SJSA1 (cell line): ENCODE measurements at places on chromosomes 4 and X. TPM values are rescaled to one million over a fixed set of nuclear protein-coding genes. Genes with fewer than 3 reads are reported as not detected.

GRCh38 chrX:135707880-135708279, 5.6 kb upstream of the CT45A1 start:
- DNase-seq = no peak

- no peak for DNase-seq
Observed at GRCh38 chrX:75546724-75547511, 24.1 kb upstream of the ZDHHC15 start.

DNA sequence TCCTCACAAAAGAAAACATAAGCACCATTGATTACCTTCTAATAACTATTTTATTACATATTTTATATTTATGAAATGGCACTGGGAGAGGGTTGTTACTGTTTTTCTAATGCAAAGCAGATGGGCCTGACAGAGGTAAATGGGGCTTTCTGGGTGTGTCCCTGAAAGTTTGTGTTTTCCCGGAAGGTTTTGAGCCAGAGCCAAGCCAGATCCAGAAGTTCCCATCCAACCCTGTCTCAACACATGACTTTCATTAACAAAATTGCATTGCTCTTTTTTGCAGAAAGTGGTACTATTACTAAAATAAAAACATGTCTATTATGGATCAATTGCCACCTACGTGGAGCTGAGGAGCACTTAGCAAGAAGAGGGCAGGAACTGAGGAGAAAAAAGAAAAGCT, 181.3 kb downstream of the RAB28 start:
- no peak for DNase-seq

DNA sequence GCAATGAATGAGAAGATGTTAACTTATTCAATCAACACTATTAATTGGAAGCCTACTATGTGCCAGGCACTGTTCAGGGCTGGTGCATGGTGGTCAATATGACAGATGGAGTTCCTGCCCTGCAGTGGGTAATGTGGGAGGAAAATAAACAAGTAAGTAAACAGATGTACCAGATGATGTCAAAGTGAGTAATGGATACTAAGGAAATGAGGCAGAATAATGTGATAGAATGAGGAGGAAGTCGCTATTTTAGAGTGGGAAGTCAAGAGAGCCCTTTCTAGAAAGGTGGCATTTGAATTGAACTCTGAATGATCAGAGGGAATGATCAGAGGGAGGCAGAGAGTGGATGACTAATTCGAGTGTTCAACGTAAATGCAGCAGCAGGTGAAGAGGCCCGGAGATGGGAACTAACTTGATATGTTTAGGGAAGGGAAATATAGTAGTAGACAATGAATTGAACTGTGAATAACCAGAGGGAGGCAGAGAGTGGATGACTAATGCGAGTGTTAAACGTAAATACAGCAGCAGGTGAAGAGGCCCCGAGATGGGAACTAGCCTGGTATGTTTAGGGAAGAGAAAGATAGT, 48.3 kb downstream of the HMGB3 start:
- DNase-seq = no peak

GRCh38 chr4:126440297-126440696, 1125.5 kb downstream of the FAT4 start:
- no peak for DNase-seq

GRCh38 chr4:3858046-3858730, 92.0 kb downstream of the ADRA2C start:
- no peak for DNase-seq

EIF2S3 gene
- total RNA-seq = 100 and 162 TPM in 2 replicates

HSFX4 gene
- not detected in 2 replicates for total RNA-seq

DNA sequence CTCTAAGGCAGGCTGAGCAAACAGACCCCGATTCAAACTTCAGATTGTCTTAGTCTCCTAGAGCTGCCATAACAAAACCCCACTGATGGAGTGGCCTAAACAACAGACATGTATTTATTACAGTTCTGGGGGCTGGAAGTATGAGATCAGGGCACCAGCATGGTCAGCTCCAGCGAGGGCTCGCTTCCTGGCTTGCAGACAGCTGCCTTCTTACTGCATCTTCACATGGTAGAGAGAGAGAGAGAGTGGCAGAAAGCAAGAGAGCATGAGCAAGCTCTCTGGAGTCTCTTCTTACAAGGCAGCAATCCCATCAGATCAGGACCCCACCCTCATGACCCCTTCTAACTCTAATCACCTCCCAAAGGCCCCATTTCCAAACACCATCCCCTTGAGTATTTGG, 22.3 kb upstream of the SORCS2 start:
- no peak for DNase-seq

DNA sequence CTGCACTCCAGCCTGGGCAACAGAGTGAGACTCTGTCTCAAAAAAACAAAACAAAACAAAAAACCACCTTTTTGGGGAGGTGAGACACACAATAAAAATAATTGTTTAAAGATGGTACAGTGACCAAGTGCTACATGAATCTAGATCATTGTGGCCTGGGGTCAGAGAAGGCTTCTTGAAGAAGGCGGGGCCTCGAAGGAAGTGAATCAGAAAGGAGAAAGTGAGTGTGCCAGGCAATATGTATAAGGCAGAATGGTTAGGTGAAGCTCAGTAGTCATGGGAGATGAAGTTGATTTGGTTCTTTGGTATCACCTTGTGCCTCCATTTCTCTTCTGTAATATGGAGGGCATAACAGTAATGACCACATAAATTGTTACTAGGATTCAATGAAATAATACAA, 58.9 kb downstream of the DOCK11 start:
- no peak for DNase-seq

DNA sequence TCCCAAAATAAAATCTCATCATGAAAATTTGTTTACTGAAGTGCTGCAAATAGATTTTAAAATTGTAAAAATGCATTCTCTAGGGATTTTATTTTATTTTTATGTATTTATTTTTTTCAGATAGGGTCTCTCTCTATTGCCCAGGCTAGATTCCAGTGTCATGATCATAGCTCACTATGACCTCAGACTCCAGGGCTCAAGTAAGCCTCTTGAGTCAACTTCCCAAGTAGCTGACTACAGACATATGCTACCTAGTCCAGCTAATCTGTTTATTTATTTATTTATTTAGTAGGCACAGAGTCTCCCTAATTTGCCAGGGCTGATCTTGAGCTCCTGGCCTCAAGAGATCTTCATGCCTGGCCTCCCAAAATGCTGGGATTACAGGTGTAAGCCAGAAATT, 317.7 kb upstream of the ANXA10 start:
- DNase-seq = no peak

DNA sequence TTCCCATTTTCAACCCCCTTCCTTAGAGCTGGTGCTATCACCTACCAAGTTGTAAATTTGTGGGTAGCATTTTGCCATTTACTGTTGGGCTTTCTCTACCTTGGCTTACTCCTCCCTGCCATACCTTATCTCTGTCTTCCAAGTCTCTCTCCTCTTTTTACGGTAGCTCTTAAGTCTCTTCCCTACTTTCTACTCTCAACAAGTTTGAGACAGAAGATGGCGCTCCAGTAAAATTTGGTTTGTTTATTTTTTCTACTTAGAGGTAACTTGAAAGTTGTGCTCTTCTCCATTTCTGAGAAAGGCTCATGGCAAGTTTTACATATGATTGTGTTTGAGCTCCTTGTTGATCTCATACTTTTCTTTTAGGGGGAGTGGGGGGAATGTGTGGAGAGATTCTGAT, 1508.1 kb downstream of the TECRL start:
- DNase-seq = no peak

GRCh38 chrX:7240929-7241328, 93.0 kb upstream of the PUDP start:
- DNase-seq = no peak

GRCh38 chr4:102638621-102639020, 122.1 kb downstream of the MANBA start:
- no peak for DNase-seq

ZNF185 gene
- total RNA-seq = 9.8 and 10.1 TPM in 2 replicates

GRCh38 chr4:7738458-7739076, 201.1 kb downstream of the AFAP1 start:
- DNase-seq = no peak

NEUROG2 gene
- 0.03 TPM in 1 of 2 replicates, not detected in the other for total RNA-seq

DNA sequence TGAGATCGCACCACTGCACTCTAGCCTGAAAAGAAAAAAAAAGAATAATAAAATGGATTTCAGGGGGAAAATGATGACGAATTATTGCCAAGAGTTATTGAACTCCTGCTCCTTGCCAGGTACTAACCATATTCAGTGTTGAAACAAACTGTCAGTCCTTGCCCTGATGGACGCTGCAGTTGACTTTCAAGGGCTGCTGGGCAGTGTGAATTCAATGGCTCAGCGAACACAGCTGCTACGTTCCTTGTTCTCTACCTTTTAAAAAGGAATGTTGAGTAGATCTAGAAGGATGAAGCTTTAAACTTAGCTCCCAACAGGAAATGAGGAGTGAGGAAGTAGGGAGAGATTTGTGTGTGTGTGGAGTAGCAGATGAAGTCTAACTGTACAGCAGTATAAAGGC, 2.7 kb downstream of the LIMCH1 start:
- no peak for DNase-seq

DNA sequence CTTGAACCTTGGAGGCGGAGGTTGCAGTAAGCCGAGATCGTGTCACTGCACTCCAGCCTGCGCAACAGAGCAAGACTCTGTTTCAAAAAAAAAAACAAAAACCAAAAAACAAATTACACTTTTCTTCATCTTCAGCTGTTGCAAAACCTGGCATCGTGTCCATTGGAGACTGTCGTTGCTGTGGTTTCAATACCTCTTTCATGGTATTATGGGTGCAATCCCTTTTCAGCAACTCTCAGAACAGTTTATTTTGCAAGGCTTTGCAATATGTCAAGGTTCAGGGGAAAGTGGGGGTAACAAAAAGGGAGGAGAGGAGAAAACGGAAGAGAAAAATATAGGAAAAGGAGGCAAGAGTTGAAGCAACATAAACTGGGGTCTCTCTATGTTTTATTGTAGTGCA, 40.8 kb downstream of the ARSD start:
- no peak for DNase-seq

- DNase-seq = no peak
Observed at GRCh38 chr4:112185740-112186670, 40.8 kb downstream of the FAM241A start.

DNA sequence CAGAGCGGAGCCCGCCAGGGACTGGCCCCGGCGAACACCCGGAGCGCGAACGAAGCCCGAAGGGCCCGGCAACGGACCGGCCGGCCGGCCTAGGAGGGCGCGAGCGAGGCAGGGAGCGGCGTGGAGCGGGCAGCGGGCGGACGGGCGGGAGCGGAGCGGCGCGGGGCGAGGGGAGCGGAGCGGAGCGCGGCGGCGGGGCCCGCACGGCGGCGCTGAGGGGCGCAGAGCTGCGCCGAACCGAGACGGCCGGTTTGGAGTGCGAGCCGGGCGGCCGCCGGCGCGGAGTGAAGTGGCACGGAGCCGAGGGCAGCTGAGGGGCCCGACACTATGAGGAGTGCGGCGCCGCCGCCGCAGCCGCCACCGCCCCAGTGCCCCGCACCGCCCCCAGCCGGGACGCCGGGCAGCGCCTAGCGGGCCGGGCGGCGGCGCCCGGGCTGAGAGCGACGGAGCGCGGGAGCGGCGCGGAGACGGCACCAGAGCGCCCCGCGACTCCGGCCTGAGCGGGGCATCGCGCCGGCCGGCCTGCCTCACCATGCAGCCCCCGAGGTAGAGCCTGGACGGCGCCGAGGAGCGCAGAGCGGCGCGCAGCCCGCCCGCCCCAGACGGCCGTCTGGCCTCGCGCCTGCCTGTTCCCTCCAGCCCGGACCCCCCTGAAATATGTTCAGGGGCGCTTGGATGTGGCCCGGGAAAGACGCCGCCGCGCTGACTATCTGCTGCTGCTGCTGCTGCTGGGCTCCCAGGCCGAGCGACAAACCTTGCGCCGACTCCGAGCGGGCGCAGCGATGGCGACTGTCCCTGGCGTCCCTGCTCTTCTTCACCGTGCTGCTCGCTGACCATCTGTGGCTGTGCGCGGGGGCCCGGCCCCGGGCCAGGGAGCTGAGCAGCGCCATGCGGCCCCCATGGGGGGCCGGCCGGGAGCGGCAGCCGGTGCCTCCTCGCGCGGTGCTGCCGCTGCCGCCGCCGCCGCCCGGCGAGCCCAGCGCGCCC, 793 bp downstream of the NALF2 start:
- no peak for DNase-seq

- no peak for DNase-seq
Observed at GRCh38 chr4:40562208-40562607, 67.5 kb downstream of the RBM47 start.

DNA sequence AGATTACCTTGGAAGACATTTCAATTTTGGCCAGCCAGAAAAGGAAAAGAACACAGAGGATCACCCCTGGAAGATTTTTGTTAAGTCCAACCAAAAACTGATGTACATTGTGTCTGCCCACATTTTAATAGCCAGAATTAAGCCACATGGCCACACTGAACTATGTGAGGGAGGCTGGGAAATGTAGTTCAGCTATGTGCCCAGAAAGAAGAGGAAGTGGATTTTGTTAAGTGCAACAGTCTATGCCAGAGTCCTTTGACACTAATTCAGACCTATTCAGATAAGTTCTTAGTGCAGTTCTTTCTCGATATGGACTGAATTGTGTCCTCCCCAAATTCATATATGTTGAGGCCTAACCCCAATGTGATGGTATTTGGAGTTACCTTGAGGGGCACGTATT, 18.4 kb downstream of the PRPS1 start:
- DNase-seq = no peak

DNA sequence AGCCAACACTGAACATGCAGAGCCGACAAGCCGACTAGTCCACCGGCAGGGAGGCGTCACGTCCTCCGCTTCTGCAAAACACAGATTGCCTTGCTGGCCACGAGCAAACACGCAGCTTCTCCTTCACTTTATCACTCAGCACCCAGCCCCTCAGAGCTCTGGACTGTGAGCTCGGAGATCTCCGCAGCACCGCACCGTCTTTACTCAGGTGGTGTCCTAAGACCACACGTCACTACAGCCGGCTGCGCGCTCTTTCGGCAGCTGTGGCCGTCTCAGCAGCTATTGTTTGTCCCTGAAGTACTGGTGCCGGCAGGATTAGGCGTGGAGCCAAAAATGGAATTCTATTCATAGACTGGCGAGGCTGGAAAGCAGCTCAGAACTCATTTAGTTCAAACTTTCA, 72.0 kb downstream of the FAT1 start:
- DNase-seq = peak; percentile 76

- peak; percentile 53 for DNase-seq
Observed at GRCh38 chr4:40685300-40685699, 55.6 kb upstream of the RBM47 start.
